ENCODE measurements at places on chromosomes 4 and X.

DNA sequence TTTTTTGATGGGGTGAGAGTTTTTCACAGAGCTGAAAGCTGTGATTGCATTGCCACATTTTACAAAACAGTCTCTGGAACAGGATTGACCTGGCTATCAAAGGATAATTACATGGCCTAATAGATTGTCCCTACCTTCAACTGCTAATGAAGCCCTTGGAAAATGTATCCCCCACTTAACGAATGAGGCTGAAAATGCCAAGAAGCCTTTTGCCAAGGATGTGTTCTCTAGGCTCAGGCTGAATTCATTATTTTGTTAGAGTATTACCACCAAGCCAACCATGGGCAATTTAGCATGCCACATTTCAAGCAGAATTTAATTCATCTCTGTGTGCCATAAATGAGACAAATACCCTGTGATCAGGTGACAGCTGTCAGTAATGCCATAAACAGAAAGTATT, 35.5 kb downstream of the SHROOM3 start:
- DNase-seq: no peak

- DNase-seq: no peak
These were observed 171.1 kb upstream of the ANKRD50 start for GRCh38 chr4:124883632-124884031.

GRCh38 chr4:3217771-3218170, 31.2 kb upstream of the MSANTD1 start:
- no peak for DNase-seq

- DNase-seq: no peak
These were observed 342.7 kb upstream of the PABPC4L start for GRCh38 chr4:134544303-134544770.

GRCh38 chr4:108114503-108114902, 54.2 kb downstream of the LEF1 start:
- no peak for DNase-seq

DNA sequence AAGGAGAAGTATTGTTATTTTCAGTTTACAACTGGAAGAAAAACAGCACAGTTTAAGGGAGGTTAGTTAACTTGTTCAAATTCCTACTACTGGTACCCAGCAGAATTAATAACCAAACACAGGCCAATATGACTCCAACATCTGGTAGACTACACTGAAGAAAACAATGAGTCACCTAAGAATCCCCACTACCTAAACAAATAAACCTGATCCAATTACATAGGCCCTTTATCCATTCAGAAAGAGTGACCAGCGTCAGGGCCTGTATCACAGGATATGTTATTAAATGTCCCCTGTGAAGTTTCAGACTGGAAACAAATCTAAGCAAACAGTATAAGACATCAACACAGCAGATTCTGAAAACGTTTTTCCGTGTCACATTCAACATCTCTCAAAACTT, 492.5 kb upstream of the INTU start:
- DNase-seq: no peak

DNA sequence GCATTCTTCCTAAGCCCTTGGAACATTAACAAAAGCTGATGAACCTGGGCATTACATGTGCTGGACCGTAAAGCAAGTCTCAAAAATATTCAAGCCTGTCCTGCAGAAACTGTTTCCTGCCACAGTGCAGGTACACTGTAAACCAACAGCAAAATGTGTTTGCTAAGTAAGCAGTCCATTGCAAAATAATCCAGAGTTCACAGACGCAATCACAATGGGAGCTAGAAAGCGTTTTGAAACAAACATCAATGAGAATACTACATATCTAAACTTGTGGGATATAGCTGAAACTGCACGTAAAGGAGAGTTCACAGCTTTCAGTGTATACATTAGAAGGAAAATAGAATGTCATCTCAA, 61.6 kb downstream of the RGS12 start:
- no peak for DNase-seq

GRCh38 chrX:15524417-15524816, 23.8 kb downstream of the BMX start:
- no peak for DNase-seq

GRCh38 chrX:32572644-32573043, 638.7 kb downstream of the DMD start:
- DNase-seq: no peak

DNA sequence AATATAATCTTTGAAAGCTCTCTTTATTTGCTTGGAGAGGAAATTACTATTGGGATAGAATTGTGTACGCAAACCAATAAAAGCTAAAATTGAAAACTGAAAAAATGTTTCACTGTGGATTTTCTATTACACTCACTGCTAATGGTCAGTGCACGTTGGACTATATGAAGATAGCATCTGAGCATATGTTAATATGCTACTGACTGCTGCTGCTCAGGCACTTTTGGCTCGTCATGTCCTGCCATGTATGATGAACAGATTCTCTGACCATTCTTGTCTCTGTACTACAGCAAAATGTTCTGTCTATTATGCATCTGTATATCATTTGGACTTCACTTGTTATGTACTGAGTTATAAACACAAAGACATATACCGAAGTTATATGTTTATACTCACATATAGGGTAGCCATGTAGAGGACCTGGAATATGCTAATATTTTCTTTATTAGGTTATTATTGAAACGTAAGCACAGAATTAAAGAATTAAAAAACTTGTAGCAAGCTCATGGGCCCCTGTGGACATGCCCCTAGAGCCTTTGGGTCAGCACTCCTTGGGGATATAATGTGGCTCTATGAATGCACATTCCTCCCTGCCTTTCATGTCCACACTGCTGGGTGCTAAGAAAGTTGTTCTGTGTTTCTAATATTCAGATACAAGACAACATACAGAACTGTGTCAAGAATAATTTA, 120.8 kb downstream of the ANK2 start:
- no peak for DNase-seq

DNA sequence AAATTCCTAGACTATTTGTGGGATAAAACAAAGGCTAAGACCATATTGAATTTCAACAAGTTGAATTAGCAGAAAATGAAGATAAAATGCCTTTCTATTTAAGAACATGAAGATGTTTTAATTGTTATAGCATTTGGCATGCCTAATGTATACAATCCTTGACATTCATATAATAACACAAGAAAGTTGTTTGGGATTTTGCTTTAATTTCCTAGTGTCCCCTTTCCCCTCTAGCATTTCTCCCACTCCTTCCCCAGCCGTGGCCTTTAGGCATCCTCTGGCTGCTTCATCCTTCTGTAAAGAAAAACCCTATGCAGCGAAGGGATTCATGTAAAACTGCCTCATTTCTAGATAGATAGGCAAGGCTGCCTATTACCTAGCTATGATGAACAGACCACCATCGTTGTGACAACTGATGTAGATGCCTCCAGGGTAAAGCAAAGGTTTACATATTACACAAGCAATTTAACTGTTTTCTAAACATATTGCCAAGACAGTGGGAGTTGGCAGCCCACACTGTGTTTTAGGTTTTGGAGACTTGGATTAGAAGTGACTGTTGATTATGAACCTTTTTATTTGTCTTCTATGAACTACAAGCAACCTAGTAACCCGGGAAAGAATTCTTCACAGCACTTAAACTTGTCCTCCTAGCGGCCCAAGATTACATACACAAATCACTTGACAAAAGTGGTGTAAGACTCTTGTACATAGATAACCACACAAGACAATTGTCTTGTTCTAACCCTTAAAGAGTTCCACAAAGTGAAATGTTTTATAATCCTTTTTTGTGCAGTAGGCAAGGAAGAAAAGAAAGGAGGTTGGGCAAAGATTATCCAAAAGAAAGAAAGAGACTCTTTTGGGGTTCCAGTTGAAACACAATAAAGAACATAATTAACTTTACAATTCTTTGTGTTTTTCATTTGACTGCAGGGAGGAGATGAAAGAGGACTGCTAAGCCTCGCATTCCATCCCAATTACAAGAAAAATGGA, 59.9 kb downstream of the HHIP start:
- DNase-seq: no peak
